Stimulated activated CD4-positive, alpha-beta T cell treated with anti-CD3 and anti-CD28 coated beads, Interleukin-1b, Interleukin-23, amount 100 ng/mL, for 4 hours (primary cell): ENCODE measurements at places on chromosomes 3 and 15.

GRCh38 chr3:64398476-64398875 is 173.2 kb upstream of the PRICKLE2 start:
- DNase-seq = no peak

DNA sequence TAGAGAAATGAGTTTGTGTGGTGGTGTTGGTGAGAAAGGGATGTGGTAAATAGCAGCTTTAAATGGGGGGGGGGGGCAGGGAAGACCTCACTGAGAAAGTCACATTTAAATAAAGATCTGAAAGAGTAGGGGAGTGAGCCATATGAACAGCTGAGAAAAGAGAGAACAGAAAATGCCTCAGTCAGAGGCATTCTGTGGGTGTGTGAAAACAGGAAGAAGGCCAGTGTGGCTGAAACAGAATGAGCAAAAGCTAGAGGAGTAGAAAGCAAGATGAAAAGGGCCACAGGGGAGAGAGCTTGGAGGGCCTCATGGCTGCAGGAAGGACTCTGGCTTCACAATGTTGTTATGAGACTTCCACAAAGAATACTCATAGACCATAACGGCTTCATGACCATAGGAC is 783.3 kb downstream of the ZPLD1 start:
- DNase-seq = no peak

- DNase-seq = no peak
Measured at GRCh38 chr3:32922078-32922477, 29.4 kb upstream of the CCR4 start.

DNA sequence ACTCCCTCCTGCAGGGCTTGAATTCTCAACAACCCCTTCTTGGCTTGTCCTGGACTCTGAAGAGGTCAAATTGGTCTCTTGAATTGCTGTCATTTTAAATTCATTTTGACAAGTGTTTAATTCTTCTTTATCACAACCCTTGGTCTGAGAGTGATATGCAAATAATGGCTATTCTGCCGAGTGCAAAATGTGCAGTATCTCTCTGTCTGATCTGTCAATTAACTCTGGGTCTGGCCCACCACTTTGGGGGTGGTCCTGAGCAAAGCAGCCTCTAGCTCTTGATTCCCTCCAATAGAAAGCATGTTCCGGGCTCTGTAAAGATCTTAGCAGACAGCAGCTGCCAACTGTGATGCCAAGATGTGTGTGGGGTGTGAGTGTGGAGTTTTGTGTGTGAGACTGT is 2.2 kb upstream of the IGDCC3 start:
- no peak for DNase-seq

DNA sequence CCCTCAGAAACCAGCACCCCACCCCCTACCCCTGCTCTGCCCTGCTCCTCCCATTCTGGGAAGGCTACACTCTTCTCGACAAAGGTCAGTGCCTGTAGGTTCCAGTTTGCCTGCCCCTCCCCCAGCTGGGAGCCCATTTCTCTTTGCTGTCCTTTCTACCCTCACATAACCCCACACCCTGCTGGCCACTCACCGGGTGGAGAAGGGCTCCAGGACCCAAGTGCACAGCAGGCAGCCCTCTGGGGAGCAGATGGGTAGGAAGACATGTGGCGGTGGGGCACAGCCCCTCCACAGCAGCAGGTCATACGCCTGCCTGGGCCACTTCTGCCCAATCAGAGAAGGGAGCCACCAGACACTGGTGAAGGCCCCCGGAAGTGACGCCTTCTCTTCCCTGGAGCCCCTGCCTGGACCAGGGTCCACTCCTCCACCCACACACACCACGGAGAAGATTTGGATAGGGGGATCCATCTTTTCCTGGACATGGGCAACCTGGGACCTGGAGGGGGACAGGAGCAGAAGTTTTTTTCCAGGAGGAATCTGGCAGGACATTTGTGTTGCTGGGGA is at the start of gene THPO:
Gene THPO, minus strand, starts transcription at position 326 of the 564 bp plus-strand sequence. CDS start 1,948 bp downstream, outside the sequence.
- no peak for DNase-seq

- DNase-seq = no peak
Measured at GRCh38 chr3:153513236-153513635, 351.2 kb downstream of the RAP2B start.

DNA sequence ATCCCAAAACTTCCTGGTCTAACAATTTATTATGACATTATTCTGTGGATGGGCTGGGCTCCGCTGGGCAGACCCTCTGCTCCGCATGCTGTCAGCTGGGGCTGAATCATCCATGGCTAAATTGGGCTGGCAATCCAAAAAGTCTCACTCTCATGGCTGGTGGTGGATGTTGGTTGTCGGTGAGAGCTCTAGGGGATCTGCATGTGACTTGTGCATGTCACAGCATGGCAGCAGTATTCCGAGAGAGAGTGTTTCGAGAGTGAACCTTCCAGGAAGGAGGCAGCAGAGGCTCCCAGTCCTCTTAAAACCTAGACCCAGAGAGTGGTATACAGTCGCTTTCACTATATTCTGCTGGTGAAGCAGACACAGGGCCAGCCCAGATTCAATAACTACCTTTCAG is 9.9 kb downstream of the RARB start:
- DNase-seq = no peak
